ENCODE measurements at places on chromosomes 2 and 18.

DNA sequence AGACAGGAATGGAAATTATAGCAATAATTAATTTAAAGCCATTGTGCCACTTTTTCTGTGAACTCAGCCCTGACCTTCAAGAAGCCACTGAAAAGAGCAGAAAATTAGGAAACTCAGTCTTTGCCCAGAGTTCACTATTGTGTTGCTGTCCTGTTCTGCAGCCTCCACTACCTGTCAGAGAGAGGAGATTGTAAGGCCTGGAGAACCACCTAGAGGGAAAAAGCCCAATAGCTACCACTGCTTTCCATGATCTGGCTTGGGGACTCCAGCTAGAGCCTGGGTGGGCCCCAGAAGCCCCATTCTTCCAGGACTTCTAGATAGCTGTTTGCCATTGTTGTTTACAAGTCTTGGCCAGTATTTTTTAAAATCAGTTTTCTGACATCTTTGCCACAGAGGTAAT, 176.1 kb upstream of the KLF7 start:
- no peak for DNase-seq

GRCh38 chr2:84880645-84881521, at the start of gene TRABD2A:
TRABD2A (minus strand) TSS chr2:84881084; CDS start chr2:84881039, 45 bp downstream.
- DNase-seq: peak; percentile 71

DNA sequence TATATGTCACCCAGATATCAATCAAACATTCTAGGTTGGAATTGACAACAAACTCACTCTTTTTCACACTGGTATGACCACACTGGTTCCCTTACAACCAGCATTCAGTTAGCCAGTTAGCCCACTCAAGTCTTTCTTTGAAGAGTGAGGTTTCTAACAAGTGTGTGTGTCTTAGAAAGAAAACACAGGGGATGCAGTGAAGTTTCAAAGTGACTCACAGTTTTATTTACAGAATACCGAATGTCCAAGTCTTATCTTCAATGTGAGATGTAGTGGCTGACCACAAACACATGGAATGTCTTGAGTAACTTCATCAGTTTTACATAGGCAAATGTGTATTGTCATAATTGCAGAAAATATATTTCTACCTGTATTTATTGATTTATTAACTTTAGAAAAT, 274.7 kb upstream of the HNMT start:
- no peak for DNase-seq

GRCh38 chr2:181076658-181077057, 96.3 kb downstream of the UBE2E3 start:
- DNase-seq: no peak

DNA sequence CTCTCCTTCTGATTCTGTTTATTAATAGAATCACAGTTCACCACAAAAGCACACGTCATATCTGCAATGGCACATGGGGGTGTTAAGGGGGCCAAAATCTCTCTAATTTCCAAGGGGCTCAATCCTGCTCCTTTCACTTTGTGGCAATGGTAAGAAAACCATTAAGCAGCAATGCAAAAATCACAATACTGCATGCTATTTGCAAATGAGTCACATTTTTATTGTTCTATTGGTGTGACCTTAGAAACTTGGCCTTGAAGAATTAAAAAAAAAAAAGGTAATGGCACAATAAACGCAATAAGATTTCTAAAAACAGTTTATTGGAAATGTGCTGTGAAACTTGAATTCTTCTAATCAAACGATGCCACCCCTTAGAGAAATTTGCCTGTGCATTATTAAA, 251.5 kb downstream of the ZNF521 start:
- no peak for DNase-seq

DNA sequence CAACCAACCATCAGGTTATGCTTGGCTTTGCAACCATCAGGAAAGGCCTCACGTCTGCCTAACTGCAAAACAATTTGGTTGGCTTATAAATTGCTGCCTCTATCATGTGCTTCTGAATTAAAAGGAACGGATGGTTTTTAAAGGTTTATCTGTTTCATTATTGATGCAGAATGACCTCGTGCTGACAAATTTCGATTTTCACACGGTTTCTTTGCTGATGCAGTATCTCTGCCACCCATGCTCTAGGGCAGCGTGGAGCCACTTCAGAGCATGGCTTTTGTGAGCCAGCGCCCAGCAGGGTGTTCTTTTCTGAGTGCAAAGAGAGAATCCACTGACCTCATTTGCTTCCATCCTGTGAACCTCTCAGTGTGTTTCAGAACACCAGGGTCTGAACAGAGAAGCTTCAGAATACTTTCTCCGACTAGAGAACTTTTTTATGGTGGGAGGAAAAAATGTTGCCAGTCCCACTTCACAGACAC, 143.1 kb upstream of the L3MBTL4 start:
- DNase-seq: no peak

- DNase-seq: no peak
Measured at GRCh38 chr2:237863689-237864443, 4.4 kb downstream of the RAMP1 start.
